NCI-H510A (cell line): ENCODE measurements at places on chromosomes 1 and 21.

- DNase-seq = peak; percentile 21
Measured at GRCh38 chr1:158112994-158113758, 67.5 kb upstream of the CD1D start.

DNA sequence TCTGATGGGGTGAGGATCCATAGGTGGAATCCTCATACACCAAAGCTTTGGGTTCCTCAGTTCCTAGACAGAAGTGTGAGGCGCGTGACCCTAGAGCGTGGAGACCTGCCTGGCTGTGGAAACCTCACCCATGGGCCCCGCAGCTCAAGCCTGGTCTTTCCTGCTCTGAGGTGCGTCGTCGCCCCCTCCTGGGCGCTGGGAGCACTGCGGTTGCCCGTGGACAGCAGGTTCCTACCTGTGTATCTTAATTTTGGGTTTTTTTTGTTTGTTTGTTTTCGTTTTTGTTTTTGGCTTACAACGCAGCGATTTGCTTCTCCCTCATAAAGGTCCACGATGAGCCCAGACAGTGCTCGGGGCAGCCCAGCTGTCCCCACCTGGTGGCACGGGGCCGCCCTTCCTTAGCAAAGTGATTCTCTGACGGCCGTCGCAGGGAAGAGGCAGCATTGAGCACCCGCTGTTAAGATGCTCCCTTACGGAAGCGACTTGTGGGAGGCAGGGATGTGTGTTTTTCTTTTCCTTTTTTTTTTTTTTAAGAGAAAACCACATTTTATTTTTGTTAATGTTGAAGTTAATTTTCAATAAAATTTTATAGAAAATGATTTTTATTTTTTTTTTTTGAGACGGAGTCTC is 36.5 kb upstream of the TRAPPC10 start:
- DNase-seq = no peak

- no peak for DNase-seq
Measured at GRCh38 chr1:50873458-50874187, 86.4 kb downstream of the FAF1 start.

DNA sequence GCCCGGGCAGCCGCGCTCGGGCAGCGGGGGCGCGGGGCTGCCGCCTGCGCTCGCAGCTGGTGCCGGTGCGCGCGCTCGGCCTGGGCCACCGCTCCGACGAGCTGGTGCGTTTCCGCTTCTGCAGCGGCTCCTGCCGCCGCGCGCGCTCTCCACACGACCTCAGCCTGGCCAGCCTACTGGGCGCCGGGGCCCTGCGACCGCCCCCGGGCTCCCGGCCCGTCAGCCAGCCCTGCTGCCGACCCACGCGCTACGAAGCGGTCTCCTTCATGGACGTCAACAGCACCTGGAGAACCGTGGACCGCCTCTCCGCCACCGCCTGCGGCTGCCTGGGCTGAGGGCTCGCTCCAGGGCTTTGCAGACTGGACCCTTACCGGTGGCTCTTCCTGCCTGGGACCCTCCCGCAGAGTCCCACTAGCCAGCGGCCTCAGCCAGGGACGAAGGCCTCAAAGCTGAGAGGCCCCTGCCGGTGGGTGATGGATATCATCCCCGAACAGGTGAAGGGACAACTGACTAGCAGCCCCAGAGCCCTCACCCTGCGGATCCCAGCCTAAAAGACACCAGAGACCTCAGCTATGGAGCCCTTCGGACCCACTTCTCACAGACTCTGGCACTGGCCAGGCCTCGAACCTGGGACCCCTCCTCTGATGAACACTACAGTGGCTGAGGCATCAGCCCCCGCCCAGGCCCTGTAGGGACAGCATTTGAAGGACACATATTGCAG is 3.0 kb downstream of the ARTN start:
- peak; percentile 92 for DNase-seq

- no peak for DNase-seq
Measured at GRCh38 chr1:200856716-200857357, 15.9 kb upstream of the GPR25 start.

- no peak for DNase-seq
Measured at GRCh38 chr1:42832641-42833240, 13.7 kb upstream of the ZNF691 start.

DNA sequence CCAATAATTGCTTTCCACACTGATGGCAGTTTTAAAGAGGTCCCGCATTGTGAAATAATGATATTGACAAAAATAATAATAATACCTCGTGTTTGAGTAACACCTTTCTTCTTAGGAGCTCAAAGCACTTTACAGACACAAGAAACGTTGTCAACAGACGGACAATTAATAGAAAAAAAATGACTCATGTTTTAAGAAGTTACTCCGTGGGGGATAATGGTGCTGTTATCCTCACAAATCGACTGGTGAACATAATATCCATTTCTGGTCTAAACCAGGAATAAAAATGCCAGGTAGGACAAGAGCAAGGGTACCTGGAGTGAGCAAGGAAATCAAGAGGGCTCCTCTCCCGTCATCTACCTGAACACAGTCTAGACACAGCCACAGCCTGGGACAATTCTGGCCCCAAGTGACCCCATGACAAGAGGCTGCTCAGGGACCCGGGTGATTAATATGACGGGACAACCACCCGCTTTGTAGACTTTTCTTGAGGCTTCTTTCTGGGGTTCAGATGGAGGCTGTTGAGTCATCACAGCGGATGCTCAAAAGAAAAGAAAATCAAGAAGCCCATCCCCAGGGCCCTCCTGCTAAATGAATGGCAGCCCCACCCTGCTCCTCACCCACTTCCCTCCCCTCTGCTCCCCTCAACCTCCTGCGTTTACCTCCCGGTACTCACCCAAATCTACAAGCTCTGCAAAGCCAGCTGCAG is 146.2 kb upstream of the IRF2BP2 start:
- no peak for DNase-seq

DNA sequence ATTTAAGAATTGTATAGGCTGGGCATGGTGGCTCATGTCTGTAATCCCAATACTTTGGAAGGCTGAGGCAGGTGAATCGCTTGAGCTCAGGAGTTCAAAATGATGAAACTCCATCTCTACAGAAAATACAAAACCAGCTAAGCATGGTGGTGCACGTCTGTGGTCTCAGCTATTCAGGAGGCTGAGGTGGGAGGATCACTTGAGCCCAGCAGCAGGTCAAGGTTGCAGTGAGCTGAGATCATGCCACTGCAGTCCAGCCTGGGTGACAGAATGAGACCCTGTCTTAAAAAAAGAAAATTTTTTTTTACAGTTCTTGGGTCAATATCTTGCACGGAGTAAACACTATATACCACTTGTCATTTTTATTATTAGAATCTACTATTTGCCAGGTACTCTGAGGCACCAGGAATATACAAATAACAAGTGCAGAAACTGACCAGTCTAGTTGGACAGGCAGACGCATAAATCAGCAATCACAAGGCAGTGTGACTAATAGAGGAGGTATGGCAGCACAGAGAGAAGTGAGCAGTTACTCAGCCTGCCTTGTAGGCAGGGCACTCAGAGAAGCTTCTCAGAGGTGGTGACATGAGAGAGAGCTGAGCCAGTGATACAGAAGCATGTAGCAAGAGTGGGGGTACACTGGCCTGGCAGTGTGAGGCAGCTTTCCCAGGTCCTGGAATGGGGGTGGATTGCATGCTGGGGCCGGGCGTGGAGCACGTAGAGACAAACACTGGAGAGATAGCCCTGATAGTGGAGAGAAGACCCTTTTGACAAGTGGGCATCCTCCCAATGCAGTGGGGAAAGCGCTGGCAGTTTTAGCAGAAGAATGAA is 8.0 kb downstream of the PHLDA3 start:
- no peak for DNase-seq

- no peak for DNase-seq
Measured at GRCh38 chr1:187909382-187909781, 1080.6 kb downstream of the PLA2G4A start.

DNA sequence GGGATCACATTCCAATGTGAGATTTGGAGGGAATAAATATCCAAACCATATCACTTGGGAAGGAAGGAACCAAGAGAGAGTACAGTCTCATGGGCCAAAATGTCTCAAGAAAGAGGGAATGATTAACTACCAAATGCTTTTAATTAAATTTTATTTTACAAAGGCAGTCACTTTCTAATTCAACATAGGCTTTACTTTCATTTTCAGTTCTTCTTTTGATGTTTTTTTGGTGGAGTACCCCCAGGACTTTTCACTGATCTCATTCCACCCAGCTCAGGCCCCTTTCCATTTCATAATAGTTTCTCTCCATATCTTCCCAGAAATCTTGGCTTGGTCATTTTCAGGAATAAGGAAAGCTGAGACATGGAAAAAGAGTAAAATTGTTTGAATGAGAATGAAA is 5.1 kb upstream of the SLAMF7 start:
- DNase-seq = no peak

DNA sequence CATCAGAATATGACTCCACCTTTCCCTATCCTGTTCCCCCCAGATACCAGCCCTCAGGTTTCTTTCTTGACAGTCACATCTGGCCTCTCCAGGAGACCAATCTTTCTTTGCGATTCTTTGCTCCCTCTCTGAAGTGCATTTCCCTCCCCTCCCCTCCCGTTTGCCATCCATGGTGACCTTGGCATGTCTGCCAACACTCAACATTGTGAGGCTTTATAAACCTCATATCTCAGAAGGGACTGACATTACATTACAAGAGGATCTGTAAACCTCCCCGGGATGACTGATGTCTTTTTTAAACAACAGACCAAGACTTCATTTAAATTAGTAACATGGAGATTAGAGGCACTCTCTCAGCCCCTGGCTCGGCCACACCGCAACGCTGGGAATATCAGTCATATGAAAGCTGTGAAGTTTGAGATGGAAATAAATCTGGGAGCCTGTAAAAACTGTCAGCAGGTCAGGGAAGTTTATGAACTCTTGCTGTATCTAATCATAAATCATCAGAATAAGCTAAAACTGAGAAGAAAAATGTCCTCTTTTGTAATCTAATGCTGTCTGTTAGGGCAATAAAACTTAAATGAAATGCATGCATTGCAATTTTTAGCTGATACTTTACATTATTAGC is 401.7 kb upstream of the PROX1 start:
- DNase-seq = no peak

GRCh38 chr1:213371847-213372619 is 321.0 kb downstream of the RPS6KC1 start:
- peak; percentile 62 for DNase-seq

GRCh38 chr1:84509029-84509428 is 2.6 kb upstream of the GNG5 start:
- DNase-seq = no peak

DNA sequence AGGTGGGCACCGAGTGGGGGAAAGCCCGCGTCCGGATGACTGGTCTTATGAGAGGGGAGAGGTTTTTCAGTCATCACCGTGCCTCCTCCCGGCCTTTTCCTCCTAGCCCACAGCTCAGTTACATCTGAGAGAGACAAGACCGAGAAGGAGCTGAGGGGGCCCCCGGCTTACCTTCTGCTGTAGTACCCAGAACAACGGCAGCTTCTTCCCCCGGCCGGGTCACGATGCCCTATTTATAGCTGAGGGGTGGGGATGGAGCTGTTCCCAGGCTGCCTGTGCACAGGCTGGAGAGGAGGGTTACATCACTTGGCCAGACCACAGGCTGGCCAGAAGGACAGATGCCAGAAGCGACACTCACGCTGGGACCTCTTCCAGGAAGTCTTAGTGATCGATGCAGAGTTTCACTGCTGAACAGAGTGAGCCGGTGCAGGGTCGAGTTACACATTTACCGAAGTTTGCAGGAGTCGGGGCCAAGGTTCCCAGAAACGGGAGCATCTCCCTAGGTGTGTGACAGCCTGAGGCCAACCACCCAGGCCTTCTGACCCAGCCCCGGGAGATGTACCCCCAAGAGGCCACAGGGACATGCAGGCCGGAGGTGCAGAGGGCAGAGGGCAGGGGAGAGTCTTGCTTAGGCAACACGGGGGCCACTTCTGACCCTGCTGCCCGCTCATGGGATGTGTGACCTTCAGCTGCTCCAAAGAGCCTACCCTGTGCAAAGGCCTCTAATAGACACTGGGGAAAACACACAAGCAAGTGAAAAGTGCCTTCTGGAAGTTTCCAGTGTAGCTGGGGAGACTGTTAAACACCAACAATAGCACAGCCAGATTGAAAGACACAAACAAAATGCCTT is at the start of gene AGT:
AGT (minus strand) TSS at position 208 of the 850 bp plus-strand sequence. CDS start 3,299 bp downstream, outside the sequence.
- no peak for DNase-seq

DNA sequence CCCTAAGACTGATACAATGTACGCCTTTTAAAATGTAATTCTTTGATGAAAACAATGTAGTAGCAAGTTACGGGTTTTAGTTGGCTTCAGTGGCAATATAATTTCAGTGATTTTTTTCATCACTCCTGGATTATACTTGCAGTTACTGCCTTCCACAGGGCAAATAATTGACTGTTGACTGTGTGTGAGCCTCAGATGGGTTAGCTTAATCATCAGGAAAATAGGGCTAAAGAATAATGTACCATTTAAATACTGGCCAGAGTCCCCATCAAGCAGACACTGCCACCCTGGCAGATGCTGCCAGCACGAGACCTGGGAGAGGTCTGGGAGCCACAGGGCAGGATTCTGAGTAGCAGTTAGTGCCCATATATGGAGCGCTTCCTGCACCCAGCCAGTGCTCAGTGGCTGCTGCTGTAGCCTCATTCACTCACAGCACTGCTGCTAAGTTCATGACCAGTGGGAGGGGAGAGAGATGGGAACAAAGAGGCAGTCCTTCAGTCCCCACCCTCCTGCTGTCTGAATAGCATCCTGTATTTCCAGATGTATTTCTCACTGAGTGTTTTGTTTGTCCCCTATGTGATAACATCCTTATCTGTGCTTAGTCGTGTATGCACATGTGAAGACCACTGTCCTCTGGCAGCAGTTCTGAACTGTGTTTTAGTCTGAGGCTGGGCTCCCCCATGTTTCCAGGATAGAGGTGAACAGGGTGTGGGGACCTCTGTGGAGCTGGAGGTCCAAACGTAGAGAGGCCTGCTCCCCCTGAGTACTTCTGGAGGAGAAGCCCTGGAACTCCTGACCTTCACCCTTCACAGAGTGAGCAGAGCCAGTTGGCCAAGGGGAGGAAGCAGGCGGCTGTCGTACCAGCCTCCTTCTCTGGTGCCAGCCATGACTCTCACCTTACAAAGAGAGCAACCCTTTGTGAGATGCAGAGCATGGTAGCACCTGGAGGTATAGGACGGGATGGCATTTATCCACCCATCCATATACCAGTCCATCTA is 80.4 kb downstream of the ADARB1 start:
- no peak for DNase-seq
